ENCODE measurements at places on chromosomes 4 and X.

GRCh38 chrX:56343664-56344063 lies 111.5 kb downstream of the KLF8 start:
- DNase-seq, result no peak

- no peak for DNase-seq
Measured at GRCh38 chrX:40474205-40474626, 106.6 kb upstream of the ATP6AP2 start.

DNA sequence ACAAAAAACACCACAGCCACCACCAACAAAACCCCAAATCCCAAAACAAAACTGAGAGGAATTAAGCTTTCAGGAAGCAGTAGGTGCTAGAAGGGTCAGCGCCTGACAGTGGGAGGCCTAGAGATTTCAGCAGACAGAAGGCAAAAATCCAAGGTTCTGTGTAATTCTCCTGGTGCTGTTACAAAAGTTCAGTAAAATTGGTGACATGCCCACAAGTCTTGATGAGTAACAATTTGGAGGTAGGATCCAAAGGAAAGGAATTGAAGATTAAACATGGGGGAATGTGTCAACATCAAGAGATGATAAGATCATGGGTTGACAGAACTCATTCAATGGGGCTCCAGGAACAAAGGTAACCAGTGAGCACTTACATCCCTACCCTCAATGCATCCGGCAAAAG lies 653.8 kb upstream of the CPEB2 start:
- no peak for DNase-seq

- DNase-seq, result no peak
Measured at GRCh38 chr4:180688480-180688879, 1554.7 kb upstream of the TENM3 start.

DNA sequence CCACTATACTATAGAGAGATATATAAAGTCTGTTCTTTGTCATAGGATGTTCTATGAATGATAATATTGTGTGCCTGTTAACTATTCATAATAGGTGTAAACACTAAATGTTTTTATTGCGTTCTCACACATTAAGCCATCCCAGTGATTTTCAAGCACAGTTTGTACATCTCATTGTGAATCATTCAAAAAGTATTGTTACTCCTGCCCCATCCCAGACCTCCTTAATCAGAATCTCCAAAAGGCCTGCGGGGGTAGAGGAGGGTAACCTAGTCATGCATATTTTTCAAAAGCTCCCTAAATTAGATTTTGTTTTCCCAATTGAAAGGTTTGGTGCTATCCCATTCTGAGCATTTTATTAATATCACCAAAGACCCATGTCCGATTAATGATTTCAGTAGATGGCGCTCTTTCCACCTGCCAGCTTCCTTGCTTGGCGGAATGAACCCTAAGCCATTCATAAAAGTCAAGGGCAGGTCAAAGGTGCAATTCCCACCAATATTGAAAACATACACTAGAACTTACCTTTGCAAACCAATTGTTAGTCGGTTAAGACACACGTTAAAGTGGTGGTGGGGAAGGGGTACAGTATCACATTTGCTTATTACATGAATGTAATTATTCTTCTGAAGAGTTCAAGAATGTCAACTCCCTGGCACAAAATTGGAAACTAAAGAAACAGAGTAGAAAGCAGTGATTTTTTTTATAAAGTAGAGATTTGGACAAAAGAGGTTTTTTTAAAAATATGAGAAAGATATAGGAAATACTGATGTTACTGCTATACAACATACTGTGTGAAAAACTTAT lies 5.8 kb upstream of the TET2 start:
- DNase-seq, result no peak

DNA sequence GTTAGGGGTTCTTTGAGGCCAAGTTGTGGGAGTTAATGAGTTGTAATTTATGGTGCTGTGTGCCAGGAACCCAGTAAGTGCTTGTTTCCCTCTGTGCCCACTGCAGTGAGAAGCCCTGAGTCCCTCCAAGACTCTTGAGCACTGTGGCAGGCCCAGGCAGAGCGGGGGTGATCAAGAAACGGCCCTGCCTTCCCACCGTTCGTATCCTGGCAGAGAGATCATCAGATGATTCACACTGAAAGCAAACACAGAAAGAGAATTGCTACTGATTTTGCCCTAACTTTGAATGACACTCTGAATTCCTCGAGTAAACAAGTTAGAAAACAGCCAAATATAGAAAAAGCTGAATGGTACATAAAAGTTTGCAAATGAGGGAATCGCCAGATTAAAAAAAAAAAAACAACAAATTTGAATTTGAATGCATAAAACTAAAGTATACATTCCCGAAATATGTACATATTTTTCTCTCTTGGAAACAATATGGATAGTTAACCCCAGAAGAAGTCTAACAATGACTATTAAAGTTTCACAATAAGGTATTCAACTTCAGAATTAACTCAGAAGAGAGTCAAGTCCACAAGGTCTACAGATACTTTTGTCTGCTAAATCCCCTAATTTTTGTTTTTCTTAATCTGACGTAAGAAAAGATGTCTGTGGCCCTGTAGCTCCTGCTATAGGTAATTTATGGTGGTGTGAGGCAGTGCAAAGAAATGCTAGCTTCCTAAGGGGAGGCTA lies 71.8 kb downstream of the AFAP1 start:
- no peak for DNase-seq
